ENCODE measurements at places on chromosomes 7 and 10.

- no peak for DNase-seq
Measured at GRCh38 chr7:54180796-54181195, 361.4 kb upstream of the VSTM2A start.

- DNase-seq = no peak
Measured at GRCh38 chr7:25839084-25839769, 312.8 kb upstream of the NFE2L3 start.

GRCh38 chr10:61994405-61995219, 93.1 kb downstream of the ARID5B start:
- DNase-seq = no peak

DNA sequence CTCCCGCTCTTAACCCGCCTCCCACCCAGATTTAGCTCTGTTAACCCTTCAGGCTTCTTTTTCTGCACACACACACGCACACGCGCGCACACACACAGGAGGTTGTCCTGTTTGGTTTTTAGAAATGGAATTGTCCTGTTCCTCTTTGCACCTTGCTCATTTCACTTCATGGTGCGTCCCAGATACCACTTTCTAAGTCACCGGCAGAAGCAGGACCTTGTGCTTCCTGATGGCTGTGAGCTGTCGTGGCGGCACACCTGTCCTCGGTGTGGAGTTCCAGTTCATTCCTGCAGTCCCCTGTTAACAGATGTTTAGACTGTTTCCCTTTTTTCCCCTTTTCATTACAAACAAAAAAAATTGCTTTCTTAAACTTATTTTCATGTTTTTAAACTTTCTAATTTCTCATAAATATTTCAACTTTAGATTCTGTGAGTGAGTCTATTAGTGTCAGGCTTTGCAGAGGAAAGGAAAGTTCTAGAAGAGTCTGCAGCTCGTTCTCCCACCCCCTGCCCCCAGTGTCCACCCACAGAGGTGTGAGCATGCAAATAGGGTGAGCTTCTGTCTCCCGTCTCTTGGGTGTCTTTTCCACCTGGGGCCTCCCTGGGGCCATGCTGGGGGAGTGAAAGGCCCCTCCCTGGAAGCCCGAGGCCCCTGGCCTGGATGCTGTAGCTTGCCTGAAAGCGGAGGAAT, 85.5 kb downstream of the LHPP start:
- DNase-seq = no peak

GRCh38 chr10:129754211-129755050, 209.6 kb downstream of the EBF3 start:
- DNase-seq = no peak

- no peak for DNase-seq
Measured at GRCh38 chr10:16717622-16718395, 99.4 kb downstream of the RSU1 start.

DNA sequence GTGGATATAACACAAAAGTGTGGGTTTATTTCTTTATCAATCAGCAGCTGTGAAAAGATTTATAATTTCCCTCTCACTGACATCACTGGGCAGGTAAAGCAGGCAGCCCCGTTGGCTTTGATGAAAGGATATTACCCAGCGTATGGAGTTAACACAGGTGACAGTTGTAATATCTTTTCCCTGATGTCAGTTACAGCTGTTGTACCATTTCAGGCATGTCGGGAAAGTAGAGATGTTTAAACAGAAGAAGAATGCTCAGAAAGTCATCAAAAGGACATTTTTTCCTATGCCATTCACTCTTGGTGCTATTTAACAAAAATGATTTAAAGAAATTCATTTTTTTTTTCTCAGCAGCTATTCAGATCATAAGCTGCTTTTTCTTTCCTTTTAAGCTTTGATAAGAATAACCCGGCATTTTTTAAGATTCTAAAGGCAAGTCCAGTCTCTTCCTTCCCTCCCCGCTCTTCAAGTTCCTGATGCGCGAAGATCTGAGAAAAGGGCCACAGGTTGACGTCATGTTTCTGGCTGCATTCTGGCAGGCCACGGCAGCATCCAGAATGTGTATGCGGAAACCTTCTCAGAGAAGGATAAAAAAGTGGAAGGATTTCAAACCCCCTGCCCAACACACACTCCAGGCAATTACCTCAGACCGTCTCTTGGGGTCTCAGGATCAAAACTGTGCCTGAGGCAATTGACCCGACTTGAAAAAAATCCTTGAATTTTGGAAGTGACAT, 32.5 kb upstream of the ADAM12 start:
- DNase-seq = no peak

- DNase-seq = no peak
Measured at GRCh38 chr7:153472516-153472915, 579.7 kb upstream of the DPP6 start.

DNA sequence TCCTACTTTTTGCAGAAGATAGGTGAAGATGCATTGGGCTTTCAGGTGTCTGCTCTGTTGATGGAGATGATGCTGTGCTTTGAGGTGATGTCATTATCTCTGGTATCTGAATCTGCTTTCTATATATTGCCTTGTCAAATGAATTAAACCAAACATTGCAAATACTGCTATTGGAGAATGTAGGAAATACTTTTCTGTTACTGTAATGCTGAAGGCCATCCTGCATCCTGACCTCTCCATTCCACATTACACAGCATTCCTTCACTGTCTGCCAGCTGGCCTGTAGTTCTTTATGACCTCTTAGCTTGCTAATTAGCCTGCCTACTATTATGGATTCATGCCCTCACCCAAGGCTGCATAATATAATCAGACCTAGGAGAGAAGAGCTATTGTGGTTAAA, 73.2 kb downstream of the VCL start:
- peak; percentile 49 for DNase-seq

- no peak for DNase-seq
Measured at GRCh38 chr10:69387500-69387899, 29.2 kb downstream of the TACR2 start.

DNA sequence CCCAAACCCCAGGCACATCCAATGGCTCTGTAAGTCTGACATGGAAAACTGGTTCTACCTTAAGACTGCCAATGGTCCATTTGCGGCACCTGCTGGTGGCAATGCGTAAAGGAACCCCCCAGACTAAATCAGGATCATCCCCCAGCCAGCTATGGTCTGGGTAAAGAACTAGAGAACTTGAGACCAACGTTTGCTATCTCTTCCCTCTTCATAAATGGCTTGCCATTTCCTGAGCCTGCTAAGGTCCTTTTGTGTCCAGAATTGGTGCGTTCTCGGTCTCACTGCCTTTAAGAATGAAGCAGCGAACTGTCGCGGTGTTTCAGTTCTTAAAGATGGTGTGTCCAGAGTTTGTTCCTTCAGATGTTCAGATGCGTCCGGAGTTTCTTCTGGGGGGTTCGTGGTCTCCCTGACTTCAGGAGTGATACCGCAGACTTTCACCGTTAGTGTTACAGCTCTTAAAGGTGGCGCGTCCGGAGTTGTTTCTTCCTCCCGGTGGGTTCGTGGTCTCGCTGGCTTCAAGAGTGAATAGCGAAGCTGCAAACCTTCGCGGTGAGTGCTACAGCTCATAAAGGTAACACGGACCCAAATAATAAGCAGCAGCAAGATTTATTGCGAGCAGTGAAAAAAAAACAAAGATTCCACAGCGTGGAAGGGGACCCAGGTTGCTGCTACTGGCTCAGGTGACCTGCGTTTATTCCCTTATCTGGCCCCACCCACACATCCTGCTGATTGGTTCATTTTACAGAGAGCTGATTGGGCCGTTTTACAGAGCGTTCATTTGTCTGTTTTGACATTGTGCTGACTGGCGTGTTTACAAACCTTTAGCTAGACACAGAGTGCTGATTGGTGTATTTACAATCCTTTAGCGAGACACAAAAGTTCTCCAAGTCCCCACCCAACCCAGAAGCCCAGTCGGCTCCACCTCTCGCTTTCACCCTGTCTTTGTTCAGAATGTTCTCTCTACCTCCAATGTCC, 95.4 kb downstream of the ELMO1 start:
- DNase-seq = no peak

DNA sequence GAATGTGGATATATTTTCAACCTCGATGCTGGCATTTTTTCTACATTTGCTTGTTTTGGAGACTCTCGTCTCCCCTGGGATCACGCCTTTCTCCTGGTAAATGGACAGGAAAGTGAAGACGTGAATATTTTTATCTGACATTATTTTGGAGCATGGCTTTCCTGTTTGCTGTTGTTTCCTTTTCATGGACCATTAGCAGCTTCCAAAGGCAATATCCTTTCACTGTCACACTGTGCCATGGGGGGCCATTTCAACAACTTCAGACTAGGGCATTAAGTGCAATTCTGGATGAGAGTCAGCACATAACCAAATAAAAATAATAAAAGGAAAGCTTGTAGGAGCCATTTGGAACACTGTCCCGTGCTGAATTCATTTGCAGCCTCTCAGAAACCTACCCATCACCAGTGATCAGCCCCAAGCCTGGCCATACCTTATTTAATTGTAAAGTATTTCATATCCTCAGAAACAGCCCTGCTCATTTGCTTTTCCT, 75.9 kb upstream of the NEUROD6 start:
- no peak for DNase-seq

GRCh38 chr7:142248166-142249160, 9.4 kb downstream of the PRSS58 start:
- no peak for DNase-seq

GRCh38 chr10:35056133-35056532, 34.0 kb downstream of the CUL2 start:
- DNase-seq = no peak

GRCh38 chr7:108598153-108598552, 28.5 kb downstream of the DNAJB9 start:
- no peak for DNase-seq

DNA sequence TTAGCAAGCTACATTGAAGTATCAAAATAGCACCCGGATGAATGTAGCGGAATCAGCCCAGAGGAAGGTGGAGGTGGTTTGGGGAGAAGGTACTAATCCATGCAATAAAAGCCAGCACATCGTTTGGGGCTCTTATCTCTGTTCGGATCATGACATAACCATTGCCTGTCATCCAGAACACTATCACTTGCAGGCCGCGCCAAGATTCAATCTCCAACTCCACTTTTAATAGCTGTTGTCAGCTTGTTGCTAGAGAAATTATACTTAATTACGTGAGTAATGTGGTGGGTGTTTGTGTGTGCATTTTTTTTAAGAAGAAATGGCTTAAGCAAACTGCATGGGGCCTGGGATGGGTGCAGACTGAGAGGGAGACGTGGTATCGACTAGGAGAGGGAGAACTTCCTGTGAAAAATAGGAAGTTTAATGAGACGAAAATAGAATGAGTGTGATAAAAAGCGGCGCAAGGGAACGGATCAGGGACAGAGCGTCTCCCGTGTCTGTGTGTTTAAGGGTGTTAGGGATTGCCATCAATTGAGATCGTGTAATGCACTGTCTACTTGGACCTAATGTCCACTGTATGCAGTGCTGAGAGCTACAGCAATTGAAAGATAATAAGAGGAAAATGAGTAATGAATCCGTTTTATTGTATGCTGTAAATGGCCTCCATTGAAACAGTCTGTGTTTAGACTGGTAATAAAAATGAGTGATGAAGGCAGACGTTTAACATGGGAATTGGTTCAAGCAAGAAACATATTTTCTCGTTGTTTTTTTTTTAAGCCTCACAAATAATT, 27.6 kb upstream of the SFMBT2 start:
- DNase-seq = no peak

DNA sequence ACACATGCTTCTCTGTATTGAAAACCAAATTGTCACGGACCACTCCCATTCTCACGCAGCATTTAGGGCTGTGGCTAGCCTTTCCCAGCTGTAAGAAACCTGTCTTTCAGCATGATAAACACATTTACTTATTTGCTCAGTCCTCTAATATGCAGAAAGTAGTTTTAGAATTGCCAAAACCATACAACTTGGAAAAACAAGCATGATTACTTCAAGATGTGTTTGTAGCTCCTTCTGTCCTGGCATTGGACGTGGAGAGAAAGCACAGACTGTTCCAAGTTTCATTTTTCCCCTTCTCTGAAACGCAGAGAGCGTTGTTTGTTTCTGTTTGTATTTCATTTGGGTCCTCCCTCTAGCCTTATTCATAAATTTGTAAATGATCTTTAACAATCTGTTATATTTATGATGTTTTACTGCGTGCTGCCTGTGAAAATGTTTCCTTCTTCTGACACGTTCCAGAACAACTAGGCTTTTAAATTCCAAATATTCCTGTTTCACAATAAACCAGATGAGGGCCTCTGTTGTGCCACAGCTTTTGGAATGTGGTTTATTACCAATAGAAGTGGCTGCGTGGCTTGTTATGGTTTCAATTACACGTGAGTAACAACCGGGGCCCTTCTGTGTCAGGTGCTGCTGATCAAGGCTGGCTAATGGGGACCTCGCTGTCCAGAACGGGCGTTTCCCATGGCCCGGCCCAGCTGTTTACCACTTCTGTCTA, 26.1 kb downstream of the MNX1 start:
- DNase-seq = no peak

GRCh38 chr7:17041324-17041723, 159.5 kb upstream of the AGR3 start:
- no peak for DNase-seq

- DNase-seq = no peak
Measured at GRCh38 chr10:127619546-127620325, 70.6 kb downstream of the NPS start.

DNA sequence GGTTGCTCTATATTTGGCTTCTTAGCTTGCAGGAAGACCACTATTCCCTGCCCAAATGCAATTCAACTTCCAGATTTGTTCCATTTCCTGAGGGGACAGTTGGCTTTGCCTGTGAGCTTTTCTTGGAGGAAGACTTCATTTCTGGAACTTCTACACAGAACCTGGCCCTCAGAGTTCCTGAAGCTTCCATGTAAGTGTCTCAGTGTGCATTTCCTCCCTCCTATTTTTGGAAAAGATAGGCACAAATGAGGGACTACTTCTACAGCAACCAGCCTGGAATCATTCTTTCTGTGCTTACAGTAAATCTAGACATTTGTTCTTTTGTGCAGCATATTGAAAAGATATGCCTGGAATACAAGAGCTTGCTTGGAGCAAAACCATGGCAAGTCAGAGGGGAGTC, 164.3 kb downstream of the CREB5 start:
- no peak for DNase-seq

DNA sequence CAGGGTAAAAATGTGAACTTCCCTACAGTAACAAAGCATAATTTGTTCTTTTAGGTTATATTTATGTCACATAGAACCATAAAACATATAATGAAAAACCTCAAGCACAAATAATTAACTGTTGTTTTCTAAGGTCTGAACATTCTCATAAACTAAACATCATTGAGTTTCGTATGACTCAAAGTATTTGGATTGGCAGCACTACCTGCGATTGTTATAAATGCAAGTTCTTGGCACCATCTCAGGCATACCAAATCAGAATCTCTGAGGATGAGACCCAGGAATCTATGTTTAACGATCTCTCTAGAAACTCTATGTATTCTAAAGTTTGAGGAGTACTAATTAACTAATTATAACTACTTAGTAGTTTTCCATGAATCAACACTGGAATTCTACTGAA, 22.5 kb downstream of the ORC5 start:
- no peak for DNase-seq

DNA sequence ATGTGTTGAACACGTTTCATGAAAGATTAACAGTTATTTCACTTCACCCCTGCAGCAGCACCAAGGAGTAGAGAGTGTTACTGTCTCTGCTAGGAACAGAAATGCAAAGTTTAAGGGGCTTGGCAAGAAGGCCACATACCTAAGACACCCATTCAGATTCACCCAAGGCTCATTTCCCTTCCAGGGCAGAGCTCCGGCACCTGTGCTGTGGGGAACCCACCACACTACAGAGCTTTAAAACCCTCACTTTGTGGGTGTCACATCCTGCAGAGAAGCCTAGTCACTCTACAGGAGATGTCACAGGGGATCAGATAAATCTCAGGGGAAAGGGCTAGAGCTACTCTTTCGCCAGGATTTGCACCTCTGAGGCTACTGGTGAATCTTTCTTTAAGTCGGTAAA, 176.1 kb upstream of the KLF6 start:
- DNase-seq = no peak

All from heart left ventricle (tissue), 16 donors.